Esophagus squamous epithelium (tissue), 5 donors: ENCODE measurements at places on chromosomes 11 and 22. TPM values are rescaled to one million over a fixed set of nuclear protein-coding genes. Genes with fewer than 3 reads are reported as not detected.

DNA sequence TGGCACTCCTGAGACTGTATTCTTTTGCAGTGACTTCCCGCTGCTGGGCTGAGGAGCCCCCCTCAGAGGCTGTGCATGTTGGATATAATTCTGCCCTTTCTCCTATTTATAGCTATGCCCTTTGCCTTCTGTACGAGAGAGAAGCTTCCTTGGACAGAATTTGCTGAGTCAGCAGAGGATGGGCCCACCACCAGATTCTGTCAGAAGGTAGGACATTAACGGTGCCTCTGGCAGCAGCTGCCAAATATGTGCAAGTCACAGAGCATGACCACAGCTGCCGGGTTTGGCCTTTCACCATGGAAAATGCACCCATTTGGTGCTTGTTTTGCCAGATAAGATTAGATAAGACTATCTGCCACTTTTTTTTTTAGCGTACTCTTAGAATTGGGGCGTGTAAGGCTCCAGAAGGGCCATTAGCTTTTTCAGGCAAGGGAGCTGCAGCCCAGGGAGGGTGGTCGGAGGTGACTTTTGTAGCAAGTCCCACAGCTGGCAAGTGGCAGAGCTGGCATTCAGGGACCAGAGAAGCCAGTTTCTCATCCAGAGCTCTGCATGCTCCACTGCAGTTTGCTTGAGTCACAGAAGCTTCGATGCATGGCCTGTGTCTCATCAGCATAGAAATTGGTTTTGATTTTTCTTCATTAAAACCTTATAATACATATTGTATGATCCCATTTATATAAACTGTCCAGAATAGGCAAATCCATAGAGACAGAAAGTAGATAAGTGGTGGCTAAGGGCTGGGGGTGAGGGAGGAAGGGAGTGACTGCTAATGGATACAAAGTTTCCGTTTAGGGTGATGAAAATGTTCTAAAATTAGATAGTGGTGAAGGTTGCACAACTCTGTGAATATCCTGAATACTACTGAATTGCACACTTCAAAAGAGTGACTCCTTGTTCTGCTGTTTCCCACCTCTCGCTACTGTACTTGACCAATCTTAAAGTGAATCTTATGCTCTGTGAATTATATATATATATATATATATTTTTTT lies 15.8 kb downstream of the UPB1 start:
- no peak for DNase-seq

GRCh38 chr11:6258571-6259081 lies 1.0 kb upstream of the CCKBR start:
- DNase-seq: no peak

Gene LRP5
- 21.2 TPM for total RNA-seq

DNA sequence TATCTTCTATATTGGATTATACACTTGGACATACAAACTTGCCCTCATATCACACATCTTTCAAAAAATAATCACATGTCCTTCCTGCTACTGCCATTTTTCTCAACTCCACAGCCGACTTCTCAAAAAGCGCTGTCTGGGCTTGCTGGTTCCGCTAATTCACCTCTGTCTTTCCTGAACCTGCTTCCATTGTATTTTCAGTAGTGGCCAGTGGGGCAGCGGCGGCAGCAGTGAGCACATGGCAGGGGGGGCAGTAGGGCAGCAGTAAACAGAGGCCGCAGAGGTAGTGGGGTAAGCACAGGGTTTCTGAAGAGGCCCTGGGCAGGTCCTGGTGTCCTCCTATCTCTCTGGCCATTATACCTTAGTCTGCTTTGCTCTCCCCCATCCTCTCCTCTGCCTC lies 126.3 kb downstream of the RRAS2 start:
- no peak for DNase-seq

- no peak for DNase-seq
Measured at GRCh38 chr11:119637481-119637880, 91.5 kb downstream of the NECTIN1 start.

GRCh38 chr22:35319244-35319985 lies 19.7 kb downstream of the TOM1 start:
- DNase-seq: no peak

DNA sequence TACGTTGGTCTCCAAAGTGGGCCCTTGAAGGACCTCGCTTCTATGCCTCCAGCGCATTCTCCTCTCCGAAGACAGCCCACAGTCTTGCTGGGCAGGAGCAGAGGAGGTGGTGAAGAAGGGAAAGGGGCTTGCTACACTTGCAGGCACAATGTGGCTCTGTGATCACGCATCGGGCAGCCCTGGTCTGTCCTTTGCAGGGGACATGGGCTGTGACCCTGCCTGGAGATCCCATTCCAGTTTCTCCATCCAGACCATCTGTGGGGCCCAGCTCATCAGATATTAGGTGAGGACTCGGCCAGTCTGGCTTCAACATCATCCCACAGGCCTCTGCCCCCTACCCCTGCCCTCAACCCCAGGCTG lies 810 bp downstream of the APOA1 start:
- no peak for DNase-seq

Gene FLRT1
- total RNA-seq: not detected

Gene C11orf86
- total RNA-seq: not detected

GRCh38 chr11:22656130-22656529 lies 10.3 kb upstream of the GAS2 start:
- DNase-seq: no peak

Gene WT1
- total RNA-seq: not detected

- no peak for DNase-seq
Measured at GRCh38 chr11:116169776-116170175, 603.0 kb downstream of the BUD13 start.

DNA sequence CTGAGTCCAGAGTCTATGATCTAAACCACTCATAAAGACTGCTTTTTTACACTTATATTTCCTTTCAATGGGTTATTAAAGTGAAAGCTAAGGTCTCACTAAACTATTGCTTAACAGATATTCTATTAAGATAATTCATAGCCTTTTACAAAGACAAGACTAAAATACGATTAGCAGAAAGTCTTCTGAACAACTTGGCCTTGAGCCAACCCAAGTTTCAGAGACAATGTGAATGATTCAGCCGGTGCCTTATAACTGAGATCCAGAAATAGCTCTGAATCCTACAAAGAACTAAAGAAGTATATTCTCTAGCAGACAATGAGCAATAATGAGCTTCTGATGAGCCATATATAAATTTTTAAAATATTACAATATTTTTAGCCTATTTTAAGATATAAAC lies 41.5 kb upstream of the CARD18 start:
- no peak for DNase-seq

Gene NAALAD2
- total RNA-seq: 0.76 TPM

GRCh38 chr11:131145791-131146190 lies 224.6 kb upstream of the NTM start:
- no peak for DNase-seq
